ENCODE measurements at places on chromosomes 3 and 15. TPM values are rescaled to one million over a fixed set of nuclear protein-coding genes. Genes with fewer than 3 reads are reported as not detected.
A peak's percentile ranks its signal among the peaks of the same experiment; 100 is the strongest.

Gene TOPAZ1
- total RNA-seq = not detected

Gene CLEC3B
- total RNA-seq = 132 TPM

DNA sequence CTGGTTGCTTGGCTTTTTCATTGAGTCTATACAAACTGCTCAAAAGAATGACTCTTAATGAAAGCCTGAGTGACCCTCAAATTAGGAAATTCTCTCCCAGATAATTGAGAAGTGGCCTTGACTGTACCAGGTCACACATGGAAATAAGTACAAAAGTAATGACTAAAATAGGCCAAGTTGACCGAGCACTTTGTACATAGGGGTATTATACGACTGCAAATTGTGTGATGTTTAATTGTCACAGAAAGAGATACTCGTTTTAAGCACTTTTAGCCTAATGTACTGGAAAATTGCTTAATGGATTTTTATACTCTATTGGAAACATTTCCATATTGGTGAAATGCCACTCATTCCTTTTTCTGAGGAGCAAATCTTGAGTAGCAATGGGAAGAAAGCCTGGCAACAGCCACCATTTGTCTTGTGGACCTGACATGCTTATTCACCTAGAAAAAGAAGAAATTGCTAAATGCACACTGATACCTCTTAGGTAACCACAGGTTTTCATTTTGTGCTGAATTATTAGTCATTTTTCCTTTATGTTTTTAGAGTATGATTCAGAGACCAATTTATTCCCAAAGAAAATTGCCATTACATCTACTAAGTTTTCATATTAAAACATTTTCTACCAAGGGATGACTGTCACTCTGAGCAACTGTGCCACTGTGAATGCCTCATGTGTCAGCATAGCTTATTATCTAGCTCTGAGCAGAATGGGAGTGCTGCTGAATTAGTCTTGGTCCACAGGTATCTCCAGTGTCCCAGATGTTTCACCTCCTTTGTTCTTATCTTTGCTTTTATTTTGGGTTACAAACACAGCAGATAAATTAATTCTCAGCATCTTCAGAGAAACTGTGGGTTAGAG, 8.9 kb upstream of the PXK start:
- DNase-seq = no peak

- no peak for DNase-seq
These were observed 220.5 kb upstream of the LRRN1 start for GRCh38 chr3:3578718-3579117.

DNA sequence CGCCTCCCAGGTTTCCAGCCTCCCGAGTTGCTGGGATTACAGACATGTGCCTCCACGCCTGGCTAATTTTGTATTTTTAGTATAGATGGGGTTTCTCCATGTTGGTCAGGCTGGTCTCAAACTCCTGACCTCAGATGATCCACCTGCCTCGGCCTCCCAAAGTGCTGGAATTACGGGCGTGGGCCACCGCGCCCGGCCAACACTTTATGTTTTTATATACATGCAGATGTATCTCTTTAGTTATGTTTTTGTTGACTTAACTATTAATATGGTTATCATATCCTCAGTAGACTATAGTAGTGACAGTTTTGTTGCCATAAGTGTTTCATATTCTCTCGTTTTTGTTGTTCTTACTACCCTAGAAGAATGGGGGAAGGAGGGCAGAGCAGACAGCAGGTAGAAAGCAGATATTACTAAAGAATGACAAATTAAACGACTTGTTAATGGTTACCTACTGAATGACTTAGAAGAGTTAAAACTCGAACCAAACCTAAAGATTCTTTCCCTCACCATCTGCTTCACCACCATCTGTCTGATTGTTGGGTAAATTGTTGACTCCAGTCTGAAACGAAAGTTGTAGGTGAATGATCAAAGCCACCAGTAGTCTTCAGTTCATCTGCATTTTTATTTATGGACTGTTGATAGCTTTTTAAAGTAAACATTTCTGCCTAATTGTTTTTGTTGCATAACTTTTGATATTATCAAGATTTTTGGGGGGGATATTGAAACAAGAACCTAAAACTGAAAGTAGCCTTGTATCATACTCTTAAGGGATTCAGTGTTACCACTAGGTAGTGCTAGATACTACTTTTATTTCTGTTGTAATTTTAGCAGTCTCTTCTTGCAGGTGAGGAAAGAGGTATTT, 89.3 kb downstream of the RASA2 start:
- no peak for DNase-seq

DNA sequence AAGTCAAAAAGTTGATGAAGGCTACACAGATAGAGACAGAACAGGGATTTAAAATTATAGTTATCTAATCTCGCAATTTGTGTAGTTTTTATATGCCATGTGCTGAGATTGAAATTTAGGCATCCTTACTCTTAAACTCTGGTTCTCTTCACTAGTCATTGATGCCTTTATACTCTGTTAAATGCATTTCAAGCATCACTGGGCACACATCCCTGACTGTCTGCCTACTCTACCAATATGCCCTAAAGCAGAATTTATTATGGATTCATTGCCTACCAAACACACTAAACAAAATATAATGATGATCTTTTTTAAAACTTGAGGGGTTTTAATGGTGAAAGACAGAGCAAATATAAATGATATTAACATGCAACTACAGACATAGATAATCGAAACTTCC, 10.3 kb upstream of the ALCAM start:
- DNase-seq = no peak

DNA sequence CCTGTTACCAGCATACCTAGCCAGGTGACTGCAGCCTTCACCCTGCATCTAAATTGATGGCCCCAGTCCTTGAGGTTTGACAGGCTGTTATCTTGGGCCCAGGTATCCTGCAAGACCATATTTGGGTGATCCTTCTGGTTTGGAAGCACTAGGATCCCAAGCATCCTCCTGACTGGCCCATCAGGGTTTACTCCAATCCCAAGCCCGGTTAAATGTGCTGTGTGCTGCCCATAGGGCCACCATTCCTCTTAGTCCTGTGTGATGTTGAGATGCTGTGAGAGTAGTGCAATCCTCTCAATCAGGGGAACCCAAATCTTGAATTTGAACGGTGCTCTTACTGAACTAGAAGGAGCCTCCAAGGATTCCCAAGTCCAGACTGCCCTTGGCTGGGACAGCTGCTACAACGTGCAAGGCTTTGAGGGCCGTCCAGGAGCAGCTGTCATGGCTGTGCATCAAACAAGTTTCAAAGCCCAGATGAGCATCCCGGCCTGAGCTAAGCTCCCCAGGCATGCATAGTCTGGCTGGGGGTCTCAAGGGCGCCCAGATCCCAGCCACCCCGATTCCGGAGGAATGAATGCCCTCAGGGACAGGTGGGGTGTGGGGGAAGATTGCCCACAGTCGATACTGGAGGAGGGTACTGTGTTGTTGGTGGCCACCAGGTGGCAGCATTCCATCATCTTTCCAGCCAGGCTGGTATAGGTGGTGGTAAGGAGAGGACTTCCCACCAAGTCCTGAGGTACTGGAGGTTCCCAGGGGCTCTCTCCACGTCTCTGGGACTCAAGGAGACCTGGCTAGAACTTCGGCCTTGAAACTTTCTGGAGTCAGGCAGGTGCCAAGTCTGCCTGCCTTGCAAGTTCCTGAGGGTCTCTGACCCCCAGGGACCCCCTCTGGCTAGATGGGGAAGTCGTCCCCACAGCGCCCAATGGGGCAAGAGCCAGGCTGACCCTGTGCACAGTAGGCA, 32.6 kb downstream of the RBM5 start:
- DNase-seq = peak; percentile 81

DNA sequence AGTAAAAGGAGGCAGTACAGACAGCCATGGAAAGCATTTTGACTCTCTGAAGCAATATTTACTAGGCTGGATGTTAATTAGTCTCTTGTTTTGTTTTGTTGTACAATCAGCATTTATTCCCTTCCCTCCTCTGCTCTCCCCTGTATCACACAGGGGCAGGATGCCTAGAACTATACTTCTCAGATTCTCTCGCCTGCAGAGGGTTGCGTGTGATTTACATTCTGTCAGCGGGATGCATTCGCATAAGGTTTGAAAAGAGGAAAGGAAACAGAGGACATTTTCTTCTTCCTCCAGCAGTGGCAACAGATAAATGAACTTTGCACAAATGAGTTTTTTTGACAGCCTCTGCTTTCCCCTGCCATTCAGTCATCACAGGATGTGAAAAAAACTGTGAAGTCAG, 188.3 kb downstream of the RSL24D1 start:
- DNase-seq = no peak

DNA sequence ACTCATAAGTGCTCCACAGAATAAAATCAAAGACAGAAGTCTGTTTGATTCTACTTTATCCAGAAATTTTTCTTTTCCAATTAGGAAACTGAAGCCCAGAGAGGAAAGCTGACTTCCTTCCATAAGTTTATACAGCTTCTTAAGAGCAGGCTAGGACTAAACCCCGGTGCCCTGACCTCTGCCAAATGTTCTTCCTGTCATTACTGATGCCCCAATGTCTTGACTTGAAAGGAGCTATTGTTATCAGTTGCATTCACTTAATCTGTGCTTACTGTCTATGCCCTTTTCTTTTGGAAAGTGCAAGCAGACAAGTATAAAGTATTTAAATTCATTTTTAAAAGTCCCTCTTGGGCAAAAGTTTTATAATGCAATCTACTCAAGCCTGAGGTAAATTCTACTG, 18.1 kb downstream of the CD200 start:
- no peak for DNase-seq

- peak; percentile 21 for DNase-seq
These were observed 520.6 kb downstream of the MFSD1 start for GRCh38 chr3:159322322-159322939.

DNA sequence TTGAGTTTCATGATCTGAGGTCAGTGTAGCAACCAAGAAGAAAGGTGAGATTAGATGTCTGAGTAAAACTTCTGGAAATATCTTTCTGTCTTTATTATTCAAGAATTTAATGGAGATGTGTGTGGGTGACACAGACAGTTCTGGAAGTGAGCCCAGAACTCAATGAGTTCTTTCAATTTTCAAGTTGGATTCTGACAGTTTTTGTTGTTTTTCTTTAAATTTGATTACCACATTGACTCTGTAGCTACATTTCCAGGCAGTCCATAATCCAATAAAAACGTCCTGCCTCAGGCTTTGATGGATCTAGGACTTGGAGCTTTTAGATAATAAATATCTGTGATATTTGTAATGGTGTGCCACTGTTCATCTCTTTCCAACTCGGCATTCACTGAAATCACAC, 3.9 kb upstream of the PARP14 start:
- DNase-seq = no peak

Gene GNAT1
- total RNA-seq = not detected

GRCh38 chr15:80744415-80744814, 34.8 kb upstream of the CEMIP start:
- DNase-seq = no peak

- DNase-seq = no peak
These were observed 87.1 kb downstream of the CGNL1 start for GRCh38 chr15:57463360-57463759.

GRCh38 chr3:194871864-194872668, 186.4 kb downstream of the FAM43A start:
- DNase-seq = no peak
